ENCODE measurements at places on chromosomes 12 and 14.

- DNase-seq = no peak
These were observed 68.0 kb upstream of the FAR2 start for GRCh38 chr12:29081101-29081500.

DNA sequence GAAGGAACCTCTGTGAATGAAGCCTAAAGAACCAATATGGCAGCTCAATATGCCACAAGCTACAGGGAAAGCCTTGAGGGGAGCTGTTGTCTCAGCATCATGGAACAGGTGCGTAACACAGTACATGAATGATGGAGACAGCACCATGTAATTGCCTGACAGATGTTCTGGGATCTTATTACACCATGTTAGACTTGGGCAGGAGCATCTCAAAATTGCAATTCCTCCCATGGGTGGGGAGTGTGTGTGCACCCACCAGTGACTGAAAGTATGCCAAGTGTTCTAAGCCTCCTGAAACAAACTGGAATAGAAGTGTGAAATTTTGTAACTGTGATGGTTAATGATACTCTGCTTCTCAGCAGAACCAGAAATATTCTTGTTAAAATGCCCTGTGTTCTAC is 151.0 kb upstream of the SRRM4 start:
- no peak for DNase-seq

DNA sequence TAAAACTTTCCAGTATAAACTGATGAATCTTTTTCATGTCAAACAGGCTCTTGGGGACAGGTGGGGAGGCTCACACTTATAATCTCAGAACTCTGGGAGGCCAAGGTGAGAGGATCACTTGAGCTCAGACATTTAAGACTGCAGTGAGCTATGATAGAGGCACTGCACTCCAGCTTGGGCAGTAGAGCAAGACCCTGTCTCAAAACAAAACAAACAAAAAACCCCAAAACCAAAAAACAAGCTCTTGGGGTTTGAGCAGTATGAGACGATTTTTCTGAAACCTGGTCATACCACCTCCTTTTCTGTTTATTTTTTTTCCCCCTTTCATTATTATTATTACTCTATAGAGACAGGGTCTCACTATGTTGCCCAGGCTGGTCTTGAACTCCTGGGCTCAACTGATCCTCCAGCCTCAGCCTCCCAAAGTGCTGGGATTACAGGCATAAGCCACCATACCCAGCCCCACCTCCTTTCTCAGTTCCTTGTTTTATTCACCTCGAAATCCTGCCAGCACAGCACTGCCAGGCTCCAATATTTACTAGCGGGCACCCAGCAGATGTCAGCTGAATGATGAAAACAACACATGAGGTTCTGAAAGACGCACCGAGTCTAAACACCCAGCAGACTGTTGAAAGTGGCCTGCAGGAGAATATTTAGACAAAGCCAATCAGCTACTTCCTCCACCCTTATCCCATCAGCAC is 19.5 kb upstream of the CDK17 start:
- no peak for DNase-seq

GRCh38 chr14:36660736-36661505 is 739 bp upstream of the PAX9 start:
- no peak for DNase-seq

- no peak for DNase-seq
These were observed 308.6 kb downstream of the CCDC91 start for GRCh38 chr12:28498850-28499249.

GRCh38 chr12:93673084-93673483 is 4.1 kb upstream of the CRADD start:
- DNase-seq = no peak

DNA sequence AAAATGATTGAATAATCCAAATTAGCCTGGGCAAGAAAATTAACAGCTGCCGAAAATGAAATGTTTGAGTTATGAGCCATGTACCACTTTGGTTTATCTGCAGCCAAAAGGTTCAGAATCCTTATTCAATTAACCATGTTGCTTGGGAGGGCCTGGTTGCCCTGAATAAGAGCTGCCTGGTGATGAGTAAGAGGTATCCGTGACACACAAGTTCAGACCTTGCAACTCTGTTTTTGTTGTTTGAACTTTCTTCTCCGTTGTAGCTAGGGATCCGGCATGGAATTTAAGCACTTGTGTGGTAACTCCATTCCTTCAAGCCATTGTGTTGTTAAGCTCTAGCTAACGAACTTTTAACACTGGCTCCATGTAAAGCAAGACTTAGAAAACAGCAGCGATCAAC is 35.7 kb downstream of the FOXA1 start:
- DNase-seq = no peak

- DNase-seq = no peak
These were observed 110.6 kb upstream of the AMIGO2 start for GRCh38 chr12:47190271-47190750.

DNA sequence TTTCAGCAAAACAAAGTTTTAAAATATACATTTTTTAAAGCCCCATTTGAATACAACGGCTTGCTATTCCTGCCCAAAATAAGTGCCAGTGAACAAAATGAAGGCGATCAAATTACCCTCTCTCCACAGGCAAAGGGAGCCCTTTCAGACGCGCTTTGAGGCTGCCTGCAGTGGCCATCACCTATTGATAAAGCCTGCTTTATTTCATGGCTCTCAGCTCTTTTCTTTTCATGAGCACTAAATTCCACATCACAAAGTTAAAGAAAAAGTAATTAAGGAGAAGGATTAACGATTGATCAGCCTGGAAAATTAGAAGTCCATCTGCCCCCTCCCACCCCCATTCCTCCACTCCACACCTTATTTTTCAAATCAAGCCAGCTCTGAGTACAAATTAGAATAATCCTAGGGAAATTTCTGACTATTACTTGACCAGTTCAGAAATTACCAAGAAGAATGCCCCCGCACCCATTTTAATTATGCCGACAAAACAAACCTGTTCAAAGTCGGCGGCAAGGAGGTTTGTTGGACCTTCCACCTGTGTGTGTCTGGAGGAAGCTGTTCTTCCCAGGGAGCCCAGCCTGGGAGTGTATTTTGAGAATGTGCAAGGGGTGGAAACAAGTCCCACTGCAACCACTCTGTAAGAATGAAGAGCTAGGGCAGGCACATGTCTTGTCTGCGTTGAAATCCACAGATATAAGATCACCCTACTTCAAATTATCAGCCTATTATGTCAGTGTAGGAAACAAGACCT is 64.2 kb upstream of the RIC8B start:
- no peak for DNase-seq

- peak; percentile 64 for DNase-seq
These were observed 1.6 kb upstream of the CEBPE start for GRCh38 chr14:23120541-23121251.

DNA sequence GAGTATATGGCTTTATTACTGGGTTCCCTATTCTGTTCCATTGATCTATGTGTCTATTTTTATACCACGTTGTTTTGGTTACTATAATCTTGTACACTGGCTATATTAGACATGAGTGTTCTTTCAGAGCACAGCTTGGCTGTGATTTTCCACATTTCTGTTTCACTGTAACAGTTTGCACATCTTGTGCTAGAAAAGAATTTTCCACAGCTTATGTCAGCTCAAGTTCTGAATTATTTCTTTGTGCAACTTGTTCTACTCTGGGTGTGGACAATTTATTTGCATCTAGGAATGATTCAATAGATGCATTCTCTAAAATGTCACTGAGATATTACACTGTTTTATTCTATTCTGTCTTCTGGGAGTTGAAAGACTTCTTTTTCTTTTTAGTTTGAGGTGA is 28.4 kb upstream of the OR5AU1 start:
- no peak for DNase-seq

DNA sequence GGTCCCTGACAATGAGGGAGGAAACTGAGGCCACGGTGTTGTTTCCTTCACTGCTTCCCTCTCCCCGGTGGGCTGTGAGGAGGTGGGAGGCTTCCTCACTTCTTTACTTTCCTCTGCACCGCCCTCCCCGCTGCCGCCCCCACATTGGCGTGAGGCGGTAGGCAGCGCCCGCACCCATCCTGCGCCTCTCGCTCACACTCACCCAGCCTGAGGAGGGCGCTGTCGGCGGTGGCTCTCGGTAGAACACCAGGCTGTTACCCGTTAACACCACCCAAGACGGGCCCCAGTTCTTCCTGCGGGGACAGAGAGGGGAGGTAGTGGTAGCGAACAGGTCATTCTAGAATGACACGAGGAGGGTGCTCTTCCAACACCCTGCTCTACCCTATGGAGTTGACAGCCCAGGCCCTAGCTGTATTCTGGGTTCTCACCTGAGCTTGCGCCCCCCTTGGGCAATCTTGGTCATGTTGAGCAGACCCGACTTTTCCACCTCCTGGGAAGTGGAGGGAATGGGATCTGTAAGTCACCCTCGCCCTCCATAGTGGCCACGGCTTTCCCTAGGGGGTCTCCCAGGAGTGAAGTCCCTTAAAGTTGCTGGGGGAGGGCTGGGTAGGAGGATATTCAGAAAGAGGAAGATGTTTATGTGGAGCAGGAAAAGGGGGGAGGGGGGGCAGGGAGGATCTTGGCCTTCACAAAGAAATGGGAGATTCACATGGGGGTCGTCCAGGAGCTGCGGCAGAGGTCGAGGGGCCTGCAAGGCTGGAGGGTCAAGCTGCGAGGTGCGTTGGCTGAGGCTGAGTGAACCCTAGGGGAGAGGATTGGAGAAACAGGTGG is 3.3 kb downstream of the ARHGAP9 start:
- DNase-seq = no peak

DNA sequence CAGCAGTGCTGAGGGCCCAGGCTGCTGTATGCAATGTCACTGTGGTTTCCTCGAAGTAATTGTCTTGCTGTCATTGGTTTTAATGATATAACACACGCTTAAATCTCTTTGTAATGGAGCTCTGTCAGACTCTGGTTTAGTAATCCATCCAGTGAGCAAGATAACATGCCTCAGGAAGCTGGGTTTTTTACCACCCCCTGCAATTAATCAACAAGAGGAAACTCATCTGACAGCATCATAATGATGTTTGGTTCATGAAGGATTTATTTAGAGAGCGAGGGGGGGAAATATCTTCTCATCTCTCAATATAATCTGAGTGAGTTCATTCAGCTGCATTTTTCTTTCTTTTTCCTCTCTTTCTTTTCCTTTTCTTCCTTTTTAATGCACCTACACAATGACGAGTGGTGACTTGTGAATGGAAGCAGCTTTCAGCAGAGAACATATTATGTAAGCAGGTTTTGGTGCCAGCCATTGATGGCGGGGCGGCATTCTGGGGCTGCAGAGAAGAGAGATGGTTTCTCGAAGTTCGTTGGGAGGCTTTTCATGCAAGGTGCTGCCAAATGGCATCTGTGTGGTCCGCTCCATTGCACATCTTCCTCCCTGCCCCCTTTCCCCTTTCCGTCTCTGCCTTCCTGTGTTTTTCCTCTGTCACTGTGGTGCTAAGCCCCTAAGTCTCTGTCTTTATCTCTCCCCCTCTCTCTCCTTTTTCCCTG is 6.7 kb downstream of the RPH3A start:
- no peak for DNase-seq

- DNase-seq = no peak
These were observed 49.0 kb downstream of the NTF3 start for GRCh38 chr12:5480938-5481303.

GRCh38 chr12:56644654-56645053 is 1.1 kb downstream of the ATP5F1B start:
- DNase-seq = no peak

DNA sequence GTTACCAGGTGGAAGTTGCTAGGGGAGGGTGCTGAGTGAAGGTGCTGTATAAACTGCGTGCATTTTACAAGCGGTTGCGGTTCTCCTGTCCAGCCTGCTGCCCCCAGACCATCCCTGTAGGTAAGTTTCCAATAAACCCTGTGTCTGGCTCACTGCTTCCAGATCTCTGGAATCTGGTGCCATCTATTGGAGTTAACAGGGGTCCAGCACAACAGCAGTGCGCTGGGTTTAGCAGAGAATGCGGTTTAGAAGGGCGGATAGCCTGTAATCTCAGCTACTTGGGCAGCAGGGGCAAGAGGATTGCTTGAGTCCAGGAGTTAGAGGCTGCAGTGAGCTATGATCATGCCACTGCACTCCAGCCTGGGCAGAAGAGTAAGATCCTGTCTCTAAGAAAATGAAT is 4.9 kb downstream of the AACS start:
- DNase-seq = no peak

GRCh38 chr12:27332714-27333402 is at the start of gene BMAL2:
Gene BMAL2, plus strand, starts transcription at chr12:27332836. Its CDS starts 237 bp downstream, at chr12:27333073.
- DNase-seq = no peak

DNA sequence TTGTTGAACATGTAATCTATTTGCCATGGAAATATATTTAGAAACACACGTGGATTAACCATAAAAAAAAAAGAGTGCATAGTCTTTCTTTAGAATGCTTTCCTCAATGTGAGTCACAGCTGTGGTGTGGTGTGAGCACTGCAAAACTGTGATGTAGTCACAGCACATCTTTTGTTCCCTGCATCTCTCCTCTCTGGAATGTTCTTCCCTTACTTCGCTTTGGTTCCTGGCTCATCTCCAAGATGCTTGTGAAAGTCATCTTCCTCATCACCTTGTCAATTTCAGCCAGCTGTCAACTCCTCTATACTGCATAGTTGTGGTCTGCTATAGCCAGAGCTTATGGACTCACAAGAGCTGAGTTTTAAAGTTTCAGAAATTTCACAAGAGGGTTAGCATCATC is 60.2 kb downstream of the STAB2 start:
- peak; percentile 13 for DNase-seq

DNA sequence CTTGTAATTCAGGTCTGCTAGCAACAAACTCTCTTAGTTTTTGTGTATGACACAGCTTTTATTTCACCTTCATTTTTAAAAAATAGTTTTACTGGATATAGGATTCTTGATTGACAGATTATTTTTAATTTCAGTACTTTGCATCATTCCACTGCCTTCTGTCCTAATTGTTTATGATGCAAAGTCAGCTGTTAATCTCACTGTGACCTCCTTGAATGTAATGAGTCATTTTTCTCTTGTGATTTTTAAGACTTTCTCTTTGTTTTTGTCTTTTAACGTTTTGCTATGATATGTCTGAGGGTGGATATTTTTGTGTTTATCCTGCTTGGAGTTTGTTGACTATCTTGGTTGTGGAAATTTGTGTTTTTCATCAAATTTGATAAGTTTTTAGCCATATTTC is 126.3 kb upstream of the FBXO33 start:
- DNase-seq = no peak

DNA sequence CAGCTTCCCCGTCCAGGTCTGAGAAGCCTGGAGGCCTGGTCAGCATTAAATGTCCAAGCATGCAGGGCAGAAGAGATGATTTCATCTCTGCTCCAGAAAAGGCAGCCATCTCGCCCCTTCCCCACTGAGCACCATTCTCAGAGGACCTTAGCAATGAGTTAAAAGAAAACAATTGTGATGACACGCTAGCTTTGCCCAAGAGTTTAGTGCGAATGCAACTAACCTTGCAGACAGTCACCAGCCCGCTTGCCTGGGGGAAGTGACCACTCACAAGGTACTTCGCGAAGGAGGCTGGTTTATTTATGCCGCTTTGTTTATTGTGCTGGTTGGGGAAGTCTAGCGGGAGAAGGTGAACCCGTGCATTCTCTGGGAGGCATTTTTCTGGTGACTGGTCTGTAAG is 170.7 kb downstream of the RBM19 start:
- no peak for DNase-seq

DNA sequence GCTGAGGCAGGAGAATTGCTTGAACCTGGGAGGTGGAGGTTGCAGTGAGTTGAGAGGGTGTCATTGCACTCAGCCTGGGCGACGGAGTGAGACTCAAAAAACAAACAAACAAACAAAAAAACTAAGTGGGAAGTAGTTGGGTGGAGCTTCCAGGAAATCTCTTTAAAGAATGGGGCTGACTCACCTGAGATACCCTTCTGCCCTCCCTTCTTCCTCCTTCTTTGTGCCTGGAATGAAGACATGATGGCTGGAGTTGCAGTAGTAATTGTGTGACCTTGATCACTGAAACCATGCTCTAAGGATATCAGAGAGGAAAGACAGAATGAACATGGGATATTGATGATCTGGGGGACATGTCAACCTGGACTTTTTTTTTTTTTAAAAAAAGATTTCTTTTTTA is 87.6 kb upstream of the MED13L start:
- no peak for DNase-seq

- no peak for DNase-seq
These were observed 84.3 kb upstream of the TTC7B start for GRCh38 chr14:90900476-90901083.

Data from stromal cell of bone marrow (primary cell).